ENCODE measurements at places on chromosomes 4 and X.

DNA sequence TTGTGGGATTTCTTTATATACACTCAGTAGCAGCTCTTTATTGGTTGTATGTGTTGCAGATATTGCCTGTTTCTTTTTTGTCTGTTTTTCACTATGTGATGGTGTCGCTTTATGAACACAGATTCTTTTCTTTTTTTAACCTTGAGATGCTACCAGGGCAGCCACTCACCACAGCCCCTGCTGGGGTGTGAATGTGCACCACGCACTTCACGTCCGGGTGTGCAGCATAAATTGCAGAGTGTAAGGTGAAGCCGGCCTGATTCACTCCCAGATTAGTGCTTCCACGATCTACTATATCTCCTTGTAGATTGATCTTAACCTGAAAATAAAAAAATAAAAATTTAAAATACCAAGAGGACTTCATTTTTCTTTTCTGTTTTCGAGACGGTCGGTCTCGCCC is 71.4 kb downstream of the FAM193A start:
- DNase-seq = no peak
- H3K27ac ChIP-seq = no peak overlapping the region
- peaks cover 12% of the 10 kb centered on the region for H3K4me1 ChIP-seq
- H3K27me3 ChIP-seq = no peaks in the 10 kb centered on the region
- peaks cover 3% of the 10 kb centered on the region for H3K36me3 ChIP-seq

- peaks cover 41% of the 10 kb centered on the region for H3K27me3 ChIP-seq
- H3K4me3 ChIP-seq = no peak overlapping the region
- no peak for DNase-seq
- H3K4me1 ChIP-seq = no peaks in the 10 kb centered on the region
- no peak overlapping the region for H3K27ac ChIP-seq
- H3K36me3 ChIP-seq = no peaks in the 10 kb centered on the region
Observed at GRCh38 chr4:147103403-147103946, 157.8 kb upstream of the TTC29 start.

DNA sequence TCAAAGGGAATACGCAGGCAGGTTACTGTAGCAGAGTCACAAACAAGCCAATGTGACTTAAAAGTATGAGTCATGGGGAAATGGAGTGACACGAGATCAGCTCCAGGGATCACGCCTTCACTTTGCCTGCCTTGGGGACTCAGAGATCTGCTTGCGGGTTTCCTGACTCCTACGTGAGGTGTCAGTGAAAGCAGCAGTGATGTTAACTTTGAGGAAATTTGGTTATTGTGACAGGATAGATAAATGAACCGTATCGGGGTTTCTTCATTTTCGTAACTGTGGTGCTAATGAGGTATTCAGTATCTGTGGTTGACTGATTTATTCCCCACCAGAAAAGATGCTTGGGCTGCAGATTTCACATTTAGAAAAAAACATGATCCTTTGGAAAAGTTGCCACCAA is 383.3 kb upstream of the ZFP42 start:
- no peak overlapping the region for H3K4me3 ChIP-seq
- no peak for DNase-seq
- no peaks in the 10 kb centered on the region for H3K4me1 ChIP-seq
- peaks cover 1% of the 10 kb centered on the region for H3K36me3 ChIP-seq

DNA sequence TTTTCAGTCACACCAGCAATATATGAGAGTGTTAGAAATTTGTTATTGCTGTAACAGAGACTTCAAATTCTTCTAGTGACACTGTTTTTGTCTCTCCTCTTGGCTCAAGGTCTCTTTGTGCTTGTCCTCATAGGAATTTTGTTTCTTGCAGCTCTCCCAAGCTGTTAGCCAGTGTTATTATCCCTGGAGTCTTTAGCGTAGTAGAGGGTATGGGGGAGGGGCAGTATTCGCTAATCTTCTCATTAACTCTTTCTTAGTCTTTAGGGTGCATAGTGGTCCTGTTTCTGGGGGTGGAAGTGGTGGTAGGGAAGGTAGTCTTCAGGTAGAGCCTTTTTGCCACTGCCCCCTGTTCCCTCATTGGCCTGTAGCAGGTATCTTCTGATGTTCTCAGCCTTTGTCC is 79.4 kb downstream of the JADE3 start:
- no peaks in the 10 kb centered on the region for H3K4me1 ChIP-seq
- no peak for DNase-seq
- peaks cover 34% of the 10 kb centered on the region for H3K27me3 ChIP-seq
- no peak overlapping the region for H3K4me3 ChIP-seq
- peaks cover 1% of the 10 kb centered on the region for H3K36me3 ChIP-seq

DNA sequence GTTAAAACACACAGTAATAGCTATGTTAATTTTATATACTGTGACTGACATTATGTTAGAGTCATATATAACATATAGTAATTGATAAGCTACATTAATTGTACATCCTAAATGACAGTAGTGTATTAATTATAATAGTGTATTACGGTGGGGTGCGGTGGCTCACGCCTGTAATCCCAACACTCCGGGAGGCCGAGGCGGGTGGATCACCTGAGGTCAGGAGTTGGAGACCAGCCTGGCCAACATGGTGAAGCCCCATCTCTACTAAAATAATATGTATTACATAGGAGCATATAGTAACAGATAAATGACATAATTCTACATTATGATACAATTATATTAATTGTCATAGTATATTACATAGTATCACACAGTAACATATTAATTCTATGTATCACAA is 12.2 kb downstream of the ASMTL start:
- no peak overlapping the region for H3K4me3 ChIP-seq
- H3K27me3 ChIP-seq = no peaks in the 10 kb centered on the region
- H3K27ac ChIP-seq = no peak overlapping the region
- H3K4me1 ChIP-seq = no peaks in the 10 kb centered on the region

DNA sequence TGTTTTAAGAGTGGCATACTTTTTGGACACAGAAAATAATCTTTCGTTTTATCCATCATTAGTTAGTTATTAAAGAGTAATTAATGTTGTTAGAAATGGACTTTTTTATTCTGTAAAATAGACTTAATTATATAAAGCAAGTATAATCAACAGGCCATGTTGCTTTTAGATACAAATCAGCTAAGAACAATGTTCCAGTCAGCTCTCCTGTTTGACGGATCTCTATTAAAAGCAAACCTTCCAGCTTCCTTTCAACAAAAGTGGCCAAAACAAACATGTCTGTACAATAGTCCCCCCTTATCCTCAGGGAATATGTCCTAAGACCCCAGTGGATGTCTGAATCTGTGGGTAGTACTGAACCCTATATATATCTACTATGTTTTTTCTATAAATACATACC is 4.9 kb upstream of the SLC10A4 start:
- no peaks in the 10 kb centered on the region for H3K4me1 ChIP-seq
- no peak for DNase-seq
- no peak overlapping the region for H3K4me3 ChIP-seq

Data from activated T-cell treated with anti-CD3 and anti-CD28 coated beads, Interleukin-2, amount 50 U/mL, for 72 hours (primary cell).